SW 1271 (cell line): ENCODE measurements at places on chromosomes 4 and X.

DNA sequence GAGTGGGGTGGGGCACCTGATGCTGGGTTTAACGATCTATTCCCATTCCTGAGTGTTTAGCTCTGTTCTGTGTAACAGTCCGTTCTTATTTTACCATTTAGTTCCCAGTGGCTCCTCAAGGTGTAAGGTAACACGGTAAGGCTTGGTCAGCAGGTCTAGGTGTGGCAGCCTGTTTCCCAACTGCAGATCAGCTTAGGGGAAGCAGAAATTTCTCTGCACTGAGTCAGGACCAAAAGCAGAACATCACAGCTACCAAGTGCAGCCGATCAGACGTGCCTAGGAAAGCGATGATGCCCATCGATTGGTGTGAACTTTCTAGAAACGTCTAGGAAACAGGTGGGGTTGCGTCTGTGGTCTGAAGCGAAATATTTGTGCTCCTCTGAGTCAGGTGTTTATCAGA is 240.1 kb downstream of the STIM2 start:
- DNase-seq = no peak

DNA sequence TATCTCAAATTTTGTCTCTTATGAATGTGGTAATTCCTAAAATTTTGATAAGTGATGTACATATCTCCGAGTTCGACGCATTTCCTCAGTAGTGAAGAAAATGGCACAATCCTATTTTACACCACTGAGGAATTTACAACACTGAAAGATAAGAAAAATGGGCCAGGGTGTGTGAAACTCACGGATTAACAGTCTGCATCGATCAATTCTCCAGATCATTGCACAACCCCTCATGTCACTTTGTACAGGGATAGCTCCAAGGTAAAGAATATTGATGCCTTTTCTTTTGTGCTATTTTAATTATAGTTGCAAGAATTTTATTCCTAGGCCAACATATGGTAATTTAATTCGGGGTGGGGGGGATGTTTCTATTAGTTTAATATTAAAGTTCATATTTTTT is 268.7 kb upstream of the VCX3A start:
- DNase-seq = no peak

DNA sequence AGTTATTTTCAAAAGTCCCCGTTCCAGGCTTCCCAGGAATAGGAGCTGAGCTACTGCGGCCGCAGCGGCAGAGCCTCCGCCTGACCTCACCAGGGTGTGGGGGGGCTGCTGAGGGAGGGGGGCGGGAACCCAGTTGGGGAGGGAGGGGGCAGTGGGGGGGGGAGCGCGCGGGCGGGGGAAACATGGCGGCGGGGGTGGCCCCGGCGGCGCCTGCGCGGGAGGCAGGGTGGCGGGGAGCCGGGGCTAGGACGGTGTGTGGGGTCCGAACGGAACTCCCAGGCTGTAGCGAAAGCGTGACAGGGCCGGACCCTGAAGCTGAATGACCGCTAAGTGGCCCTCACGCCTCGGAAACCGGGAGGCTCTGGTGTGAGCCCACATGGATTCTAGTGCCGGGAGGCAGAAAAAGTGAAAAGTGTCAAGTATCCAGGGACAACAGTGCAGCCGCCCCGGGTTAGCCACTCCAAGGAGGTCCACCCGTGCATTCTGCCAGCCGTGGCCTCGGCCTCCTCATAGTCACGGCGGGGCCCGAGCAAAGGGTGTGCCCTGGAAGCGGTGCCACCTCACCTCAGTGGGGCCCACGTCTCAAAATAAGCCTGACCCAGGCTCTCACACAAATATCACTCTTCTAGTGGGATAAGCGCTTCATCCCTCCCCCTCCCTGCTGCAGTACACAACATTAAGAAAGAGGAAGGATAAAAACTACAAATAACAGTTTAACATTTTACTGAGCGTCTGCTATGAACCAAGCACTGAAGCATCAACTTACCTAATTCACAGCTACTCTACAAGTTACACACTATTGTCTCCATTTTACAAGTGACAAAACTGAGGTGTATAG is at the start of gene KLHL13:
Gene KLHL13 (minus strand): TSS at position 98 of the 838 bp plus-strand sequence. CDS start 88,337 bp downstream, outside the sequence.
- DNase-seq = no peak

DNA sequence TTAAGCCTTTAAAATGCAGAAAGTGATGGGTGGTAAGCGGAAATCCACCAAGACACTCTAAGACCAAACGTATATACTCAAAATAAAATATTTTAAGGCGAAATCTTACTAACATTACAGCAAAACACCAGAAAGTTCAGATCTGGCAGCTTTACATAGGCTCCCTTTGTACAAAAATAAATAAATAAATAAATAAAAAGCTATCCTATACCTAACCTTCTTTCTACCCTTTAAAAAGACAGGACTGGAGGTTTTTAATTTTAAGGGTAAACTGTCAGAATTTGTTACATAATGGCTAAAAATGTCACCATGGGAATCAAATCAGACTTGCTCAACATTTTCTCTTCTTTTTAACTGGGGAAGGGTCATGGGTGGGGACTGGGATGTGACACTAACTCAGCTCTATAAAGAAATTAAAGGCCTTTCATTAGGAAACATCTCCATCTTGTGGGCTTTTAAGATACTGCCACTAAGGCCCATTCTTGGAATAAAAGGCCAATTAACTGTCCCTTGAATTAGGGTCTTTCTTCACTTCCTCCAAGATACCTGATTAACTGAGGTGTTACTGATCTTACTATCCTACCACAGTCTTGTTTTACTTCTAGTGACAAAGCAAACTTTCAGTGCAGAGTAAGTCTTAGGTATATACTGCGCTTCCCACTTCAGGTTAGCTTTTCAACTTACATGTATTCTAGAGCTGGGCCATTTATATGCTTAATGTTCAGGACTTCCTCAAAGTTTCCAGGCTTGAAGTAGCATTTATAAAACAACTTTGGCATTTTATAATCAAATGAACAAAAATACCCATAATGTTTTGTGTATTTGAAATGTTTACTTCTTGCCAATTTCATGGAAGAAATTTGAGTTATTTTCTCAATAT is 13.3 kb downstream of the HNRNPD start:
- no peak for DNase-seq

DNA sequence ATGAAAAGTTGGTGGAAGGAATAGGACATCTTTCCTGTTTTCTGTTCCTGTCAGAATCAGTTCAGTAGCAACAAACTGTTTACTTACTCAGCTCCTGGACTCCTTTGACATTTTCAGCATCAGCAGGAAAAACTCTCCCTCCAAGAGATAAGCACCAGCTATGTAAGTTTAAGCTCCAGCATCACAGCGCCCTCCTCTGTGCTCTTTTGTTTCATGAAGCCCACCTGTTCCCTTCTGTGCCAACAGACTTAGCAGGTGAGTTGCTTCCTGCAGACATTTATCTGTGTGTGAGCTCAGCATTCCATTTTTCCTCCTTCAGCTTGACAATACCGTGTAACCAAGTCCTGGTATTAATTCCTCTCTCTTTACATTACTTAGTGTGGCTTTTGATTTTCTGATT is 644.1 kb upstream of the AGA start:
- DNase-seq = no peak

DNA sequence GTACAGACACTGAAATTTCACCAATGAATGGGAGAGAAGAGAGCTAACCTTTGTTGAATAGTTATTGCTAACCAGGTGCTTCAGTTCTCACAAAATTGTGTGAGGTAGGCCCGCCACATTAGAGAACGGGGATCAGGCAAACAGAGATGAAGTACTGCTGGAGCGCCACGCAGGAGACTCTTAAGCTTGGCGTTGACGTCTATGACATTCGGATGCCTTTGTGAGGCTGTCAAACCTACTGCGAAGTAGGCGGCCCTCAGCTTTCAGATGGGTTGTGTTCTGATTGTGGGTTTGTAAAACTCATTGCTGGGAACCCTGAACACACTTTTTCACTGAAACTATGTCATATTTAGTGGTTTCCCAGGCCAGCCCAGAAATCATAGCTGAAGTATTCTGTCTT is 173.6 kb downstream of the CBR4 start:
- no peak for DNase-seq

- DNase-seq = peak; percentile 18
Measured at GRCh38 chr4:76850010-76850441, 47.9 kb downstream of the SOWAHB start.

GRCh38 chr4:82594456-82594855 is 32.7 kb upstream of the TMEM150C start:
- no peak for DNase-seq

DNA sequence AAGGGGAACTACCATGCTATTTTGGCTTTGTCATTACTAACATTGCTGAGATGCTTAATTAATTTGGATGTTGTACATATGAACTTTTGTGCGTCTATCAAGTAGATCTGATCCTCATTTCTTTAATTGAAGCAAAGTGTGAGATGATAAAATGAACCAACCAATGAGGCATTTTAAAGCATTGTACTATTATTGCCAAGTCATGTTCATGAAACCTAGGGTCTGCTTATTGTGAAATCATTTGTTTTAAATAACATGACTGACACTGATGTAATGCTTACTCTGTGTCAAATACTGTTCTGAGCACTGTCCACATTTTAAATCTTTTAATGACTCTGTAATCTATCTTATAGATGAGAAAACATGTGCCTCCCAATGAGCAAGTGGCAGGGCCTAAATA is 57.7 kb downstream of the C4orf33 start:
- DNase-seq = no peak

GRCh38 chrX:108033890-108034289 is 11.0 kb upstream of the VSIG1 start:
- DNase-seq = no peak

- no peak for DNase-seq
Measured at GRCh38 chrX:56397636-56398035, 165.5 kb downstream of the KLF8 start.

GRCh38 chr4:94141001-94141400 is 66.7 kb upstream of the SMARCAD1 start:
- DNase-seq = no peak

DNA sequence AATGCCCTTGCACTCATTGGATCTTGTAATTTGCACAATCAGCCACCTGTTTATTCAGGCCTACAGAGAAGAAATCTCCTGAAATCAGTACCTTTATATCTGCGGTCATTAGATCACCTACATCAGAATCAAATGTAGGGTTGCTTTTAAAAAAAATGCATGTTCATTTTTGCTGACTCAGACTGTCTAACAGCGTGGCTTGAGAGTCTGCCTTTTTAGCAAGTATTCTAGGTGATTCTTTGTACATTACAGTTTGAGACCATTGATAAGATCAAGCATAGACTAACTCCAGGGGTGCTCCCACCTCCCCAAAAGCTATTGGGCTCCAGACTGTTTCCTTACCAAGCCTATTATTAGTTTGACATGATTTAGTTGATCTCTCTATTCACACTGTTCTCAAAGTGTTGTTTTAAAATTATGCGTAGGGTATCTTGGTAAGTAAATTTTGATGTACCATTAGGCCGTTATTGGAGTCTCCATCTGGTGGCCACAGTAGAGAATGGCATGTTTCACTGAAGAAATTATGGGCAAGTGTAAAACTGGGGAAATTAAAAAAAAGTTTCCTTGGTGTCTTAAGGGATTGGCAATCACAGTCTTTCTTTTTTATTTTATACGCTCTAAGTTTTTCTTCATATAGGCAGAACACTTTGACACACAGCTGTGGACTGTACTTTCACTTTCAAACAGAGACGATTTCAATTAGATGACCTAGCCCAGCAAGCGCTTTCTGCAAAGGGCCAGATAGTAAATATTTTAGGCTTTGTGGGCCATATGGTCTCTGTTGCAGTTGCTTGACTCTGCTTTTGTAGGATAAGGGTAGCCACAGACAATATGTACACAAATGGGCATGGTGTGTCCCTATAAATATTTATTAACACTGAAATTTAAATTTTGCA is 33.7 kb upstream of the MSL3 start:
- peak; percentile 0 for DNase-seq

- no peak for DNase-seq
Measured at GRCh38 chrX:139532834-139533233, 2.3 kb downstream of the F9 start.

GRCh38 chrX:140503714-140504351 is 1.0 kb downstream of the SOX3 start:
- DNase-seq = peak; percentile 17

GRCh38 chrX:51804741-51805140 is 61.5 kb downstream of the GSPT2 start:
- no peak for DNase-seq
